Vagina (tissue), 2 donors: ENCODE measurements at places on chromosomes 1 and 21. TPM values are rescaled to one million over a fixed set of nuclear protein-coding genes. Genes with fewer than 3 reads are reported as not detected.

RCC2 gene
- total RNA-seq, result 31.2 TPM

HLCS gene
- 10.3 TPM for total RNA-seq

SOAT1 gene
- total RNA-seq, result 10.3 TPM

FAM131C gene
- 0.98 TPM for total RNA-seq

DMBX1 gene
- total RNA-seq, result 0.25 TPM

CBR3 gene
- 45.2 TPM for total RNA-seq

TAS1R1 gene
- total RNA-seq, result not detected
